Islet precursor cell (in vitro differentiated cells): ENCODE measurements at places on chromosomes 16 and 17.

GRCh38 chr17:31449746-31450145, 58.3 kb downstream of the RAB11FIP4 start:
- no peak for DNase-seq

- no peak for DNase-seq
These were observed 5.8 kb downstream of the NUP88 start for GRCh38 chr17:5413682-5414081.

DNA sequence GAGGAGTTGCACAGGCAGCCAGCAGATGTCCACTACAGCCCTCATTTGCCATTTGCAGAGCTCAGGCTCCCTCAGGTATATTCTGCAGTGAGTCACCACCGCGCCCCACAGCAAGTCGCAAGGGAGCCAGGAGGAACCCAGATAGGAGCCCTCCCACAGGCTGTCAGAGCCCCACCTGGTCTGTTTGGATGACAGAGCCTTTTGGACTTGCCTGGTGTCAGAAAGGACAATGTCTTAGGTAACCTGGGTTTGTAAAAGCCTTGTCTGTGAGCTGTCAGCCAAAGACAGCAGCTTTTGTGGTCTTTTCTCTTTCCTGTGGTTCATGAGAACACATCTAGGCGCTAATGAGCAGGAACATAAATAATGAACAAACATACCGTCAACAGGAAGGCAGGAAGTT, 70.9 kb downstream of the GNAO1 start:
- DNase-seq = peak; percentile 84

GRCh38 chr16:1887711-1888354, 15.9 kb upstream of the MEIOB start:
- DNase-seq = no peak

GRCh38 chr16:23691483-23692189, 12.9 kb downstream of the PLK1 start:
- no peak for DNase-seq

DNA sequence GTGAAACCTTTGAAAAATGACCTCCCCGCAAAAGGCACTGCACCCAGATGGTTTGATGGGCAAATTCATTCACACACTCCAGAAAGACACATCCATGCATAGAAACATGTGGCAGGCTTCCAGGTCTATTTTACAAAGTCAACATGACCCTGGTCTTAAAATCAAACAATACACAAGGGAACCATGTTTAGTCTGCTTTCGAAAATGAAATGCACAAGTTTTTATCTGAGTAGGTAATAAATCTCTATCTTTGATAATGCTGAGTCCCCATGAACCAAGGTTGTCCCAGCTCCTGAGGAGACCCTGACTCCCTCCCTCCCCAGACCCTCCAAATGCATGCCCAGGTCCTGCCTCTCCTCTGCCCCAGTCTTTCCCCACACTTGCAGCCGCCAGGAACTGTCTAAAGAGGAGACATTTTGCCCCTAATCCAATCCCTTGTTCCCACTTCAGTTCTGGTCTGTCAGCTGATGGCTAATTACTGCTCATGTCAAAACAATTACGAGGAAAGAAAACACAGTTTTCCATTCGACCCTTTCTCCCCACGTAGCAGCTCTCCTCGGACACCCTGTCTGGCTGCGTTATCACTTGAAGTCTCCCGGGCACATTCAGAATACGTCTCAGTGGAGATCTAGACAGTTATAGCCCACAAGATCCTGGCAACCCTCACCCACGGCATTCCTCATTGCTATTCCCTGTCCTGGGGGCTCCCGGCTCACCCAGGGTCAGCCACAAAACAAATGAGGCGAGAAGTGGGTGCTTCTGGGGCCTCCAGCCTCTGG, 68.8 kb upstream of the RCVRN start:
- DNase-seq = no peak

DNA sequence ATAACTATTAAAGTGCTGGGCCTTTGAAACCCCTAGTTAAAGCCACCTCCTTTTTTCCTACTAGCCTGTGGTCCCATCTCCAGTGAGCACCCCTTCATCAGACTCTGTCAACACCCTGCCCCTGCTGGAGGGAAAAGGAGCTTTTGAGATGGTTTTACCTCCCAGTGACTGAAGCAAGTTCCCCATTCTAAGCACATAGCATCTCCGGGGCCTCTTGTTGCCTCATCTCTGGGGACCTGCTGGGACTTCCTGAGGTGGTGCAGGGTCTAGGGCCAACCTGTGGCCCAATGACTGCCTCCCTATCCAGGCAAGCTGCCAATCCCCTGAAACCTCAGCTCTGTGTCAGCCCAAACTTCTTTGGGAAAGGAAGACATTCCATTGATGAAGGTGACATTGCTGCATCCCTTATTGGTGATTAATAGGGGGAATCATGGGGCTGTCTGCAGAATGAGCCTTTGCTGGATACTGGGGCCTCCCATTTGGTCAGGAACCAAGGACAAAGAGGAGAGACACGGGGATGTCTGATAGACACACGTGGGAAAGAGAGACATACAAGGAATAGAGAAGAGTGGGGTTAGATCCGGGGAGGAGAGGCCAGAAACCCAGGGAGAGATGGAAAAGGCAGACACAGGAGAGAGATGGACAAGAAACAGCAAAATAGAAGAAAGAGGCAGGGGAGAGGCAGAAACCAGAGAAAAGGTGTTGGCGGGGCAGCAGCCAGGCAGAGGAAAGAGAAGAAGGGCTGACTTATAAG, 2.4 kb downstream of the C1QL1 start:
- DNase-seq = no peak

DNA sequence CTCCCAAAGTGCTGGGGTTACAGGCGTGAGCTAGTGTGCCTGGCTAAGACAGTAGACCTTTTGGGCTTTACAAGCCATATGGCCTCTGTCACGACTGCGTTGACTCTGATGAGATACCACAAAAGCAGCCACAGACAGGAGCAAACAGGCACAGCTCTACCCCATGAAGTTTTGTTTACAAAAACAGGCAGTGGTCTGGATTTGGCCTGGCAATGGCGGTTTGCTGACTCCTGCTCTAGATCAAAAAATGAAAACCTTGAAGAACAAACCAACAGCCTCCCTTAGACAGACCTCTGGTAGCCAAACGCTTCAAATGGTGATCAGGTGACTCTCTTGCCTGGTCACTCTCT, 20.7 kb downstream of the SLC43A2 start:
- no peak for DNase-seq

DNA sequence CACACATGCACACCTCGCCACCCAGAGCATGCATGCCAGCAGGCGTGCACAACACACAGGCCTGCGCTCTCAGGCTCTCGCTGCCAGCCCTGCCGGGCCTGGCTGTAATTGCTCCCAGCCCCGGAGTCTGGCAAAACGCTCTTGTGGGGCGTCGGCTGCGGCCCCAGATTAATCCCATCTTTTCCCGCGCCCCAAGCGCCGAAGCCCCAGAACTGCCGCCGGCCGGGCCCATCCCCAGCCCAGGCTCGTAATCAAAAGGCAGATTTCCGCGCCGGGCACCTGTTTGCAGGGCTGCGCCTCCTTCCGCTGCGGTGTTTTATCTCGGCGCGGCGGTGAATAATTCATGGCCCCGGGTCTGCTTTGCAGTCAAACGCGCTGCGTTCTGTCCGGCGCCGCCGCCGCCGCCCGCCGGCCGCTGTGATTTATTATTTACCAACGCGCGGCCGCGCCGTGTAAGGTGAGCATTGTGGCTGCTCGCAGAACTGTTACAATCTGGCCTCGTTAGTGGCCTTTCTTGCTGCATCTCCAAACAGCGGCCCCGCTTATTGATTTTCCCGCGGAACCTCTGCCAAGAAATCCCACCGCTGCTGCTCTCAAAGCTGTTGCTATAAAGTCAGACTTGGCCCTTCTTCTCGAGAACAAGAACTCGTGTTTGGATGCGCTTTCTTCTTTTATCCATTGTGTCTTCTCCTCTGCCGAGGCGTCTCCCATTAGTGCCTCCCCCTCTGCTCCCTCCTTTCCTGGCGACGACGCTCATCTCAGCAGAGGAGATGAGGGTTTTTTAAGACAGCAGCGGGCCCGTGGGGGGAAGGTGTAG, 126.1 kb downstream of the IRX5 start:
- peak; percentile 76 for DNase-seq

GRCh38 chr16:85286066-85286831, 174.0 kb upstream of the CIBAR2 start:
- no peak for DNase-seq

DNA sequence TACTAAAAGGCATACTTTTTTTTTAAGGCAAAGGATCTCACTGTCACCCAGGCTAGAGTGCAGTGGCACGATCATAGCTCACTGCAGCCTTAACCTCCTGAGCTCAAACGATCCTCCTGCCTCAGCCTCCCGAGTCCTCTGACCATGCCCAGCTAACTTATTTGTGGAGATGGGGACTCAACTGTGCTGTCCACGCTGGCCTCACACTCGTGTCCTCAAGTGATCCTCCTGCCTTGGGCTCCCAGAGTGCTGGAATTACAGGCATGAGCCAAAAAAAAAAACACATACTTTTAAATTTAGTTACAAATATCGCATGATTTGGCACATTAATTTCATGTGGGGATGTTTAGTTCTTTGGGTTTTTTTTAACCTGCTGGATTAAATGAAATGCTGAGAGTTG, 207.7 kb upstream of the CHMP6 start:
- no peak for DNase-seq

GRCh38 chr16:74611721-74612120, 4.8 kb upstream of the GLG1 start:
- no peak for DNase-seq

- DNase-seq = no peak
These were observed 471.2 kb upstream of the HSBP1 start for GRCh38 chr16:83336603-83337002.

GRCh38 chr17:77222356-77222755, 81.6 kb downstream of the SEC14L1 start:
- DNase-seq = no peak

DNA sequence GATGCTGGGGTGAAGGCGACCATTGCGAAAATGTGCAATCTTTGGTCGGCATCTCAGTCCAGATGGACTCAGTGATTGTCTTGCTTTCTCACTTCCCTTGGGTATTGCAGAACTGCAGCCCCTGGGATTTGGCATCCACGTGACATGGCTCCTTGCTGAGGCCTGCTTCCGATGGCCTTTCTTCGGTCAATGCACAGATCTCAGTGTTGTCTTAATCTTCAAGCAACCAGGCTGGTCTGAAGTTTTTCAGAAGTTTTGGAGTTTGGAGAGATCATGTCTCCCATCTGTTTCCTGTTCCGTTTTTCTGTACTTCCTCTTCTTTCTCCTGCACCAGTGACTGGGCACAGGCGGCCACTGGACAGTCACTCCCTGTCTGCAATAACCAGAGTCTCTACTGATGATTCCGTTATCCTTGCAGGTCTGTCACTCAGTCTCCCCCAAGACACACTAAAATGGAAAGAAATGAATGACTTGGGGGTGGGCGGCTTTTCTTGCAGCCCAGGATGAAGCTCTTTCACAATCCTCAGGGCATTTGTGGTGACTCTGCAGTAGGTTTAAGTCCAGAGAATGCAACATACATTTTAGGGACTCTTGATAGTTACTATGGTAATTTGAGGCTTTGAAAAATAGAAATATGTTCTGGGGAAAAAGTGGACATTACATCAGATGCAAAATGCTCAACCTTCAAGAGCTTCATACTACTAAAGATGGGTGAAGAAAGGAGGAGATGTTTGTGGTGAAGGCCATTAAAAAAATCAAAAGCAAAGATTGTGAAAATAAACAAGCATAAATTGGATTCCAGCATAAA, 106.3 kb upstream of the ZFHX3 start:
- no peak for DNase-seq

- no peak for DNase-seq
These were observed 11.0 kb downstream of the PDP2 start for GRCh38 chr16:66891360-66891759.

DNA sequence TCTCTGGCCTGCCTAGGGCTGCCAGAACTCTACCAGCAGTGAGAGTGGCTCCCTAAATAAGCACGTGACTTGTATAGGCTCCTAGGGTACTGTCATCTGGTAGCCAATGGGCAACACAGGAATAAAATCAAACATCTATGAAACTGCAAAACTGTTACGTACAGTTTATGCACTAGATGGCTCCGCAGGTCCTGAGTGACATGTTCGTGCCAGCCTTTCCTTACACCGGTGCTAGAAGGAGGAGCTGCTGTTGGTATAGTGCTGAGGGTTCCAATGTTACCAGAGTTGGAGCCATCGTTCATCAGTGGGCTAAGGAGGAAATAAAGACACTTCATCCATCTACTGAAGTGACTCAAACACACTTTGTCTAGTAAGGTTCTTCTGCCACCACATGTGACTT, 63.2 kb upstream of the TRAP1 start:
- no peak for DNase-seq
